ENCODE measurements at places on chromosomes 4 and X.

DNA sequence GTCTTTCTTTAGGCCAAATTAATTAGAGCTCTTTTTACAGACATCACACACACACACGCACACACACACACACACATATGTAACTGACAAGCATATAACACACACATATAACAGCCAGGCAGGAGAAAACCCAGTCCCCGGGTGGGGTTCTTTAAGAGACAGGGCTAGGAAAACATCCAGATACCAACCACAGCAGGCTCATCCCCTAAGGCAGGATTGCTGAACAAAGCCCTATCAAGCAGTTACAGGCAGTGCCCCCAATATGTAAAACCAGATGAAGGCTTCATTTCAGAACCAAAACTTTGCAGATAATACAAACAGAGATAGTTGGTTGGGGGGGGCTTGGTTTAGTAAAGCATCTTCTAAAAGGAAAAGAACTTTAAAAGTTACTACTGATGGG, 18.0 kb upstream of the FAM47E start:
- no peak for DNase-seq

DNA sequence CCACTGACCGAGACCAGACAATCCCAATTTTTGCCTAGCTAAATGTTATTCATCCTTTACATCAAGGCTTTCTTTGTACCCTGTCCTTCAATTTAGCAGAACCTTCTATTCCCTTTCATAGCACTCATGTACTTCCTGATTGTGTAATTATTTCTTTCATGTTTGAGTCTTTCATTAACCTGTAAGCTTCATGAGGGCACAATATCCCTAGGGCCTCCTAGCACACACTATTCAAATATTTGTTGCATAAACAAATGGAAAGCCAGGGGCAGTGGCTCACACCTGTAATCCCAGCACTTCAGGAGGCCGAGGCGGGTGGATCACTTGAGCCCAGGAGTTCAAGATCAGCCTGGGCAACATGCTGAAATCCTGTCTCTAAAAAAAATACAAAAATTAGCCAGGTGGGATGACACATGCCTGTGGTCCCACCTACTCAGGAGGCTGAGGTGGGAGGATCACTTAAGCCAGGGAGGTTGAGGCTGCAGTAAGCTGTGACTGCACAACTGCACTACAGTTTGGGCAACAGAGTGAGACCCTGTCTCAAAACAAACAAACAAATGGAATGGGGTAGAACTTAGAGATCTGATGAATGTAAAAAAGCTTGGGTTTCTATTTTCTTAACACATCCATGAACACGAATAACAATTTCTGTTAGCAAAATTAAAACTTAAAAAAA, 59.0 kb downstream of the SAT1 start:
- DNase-seq = no peak

- DNase-seq = no peak
These were observed 309.5 kb downstream of the TMA16 start for GRCh38 chr4:163804001-163804400.

DNA sequence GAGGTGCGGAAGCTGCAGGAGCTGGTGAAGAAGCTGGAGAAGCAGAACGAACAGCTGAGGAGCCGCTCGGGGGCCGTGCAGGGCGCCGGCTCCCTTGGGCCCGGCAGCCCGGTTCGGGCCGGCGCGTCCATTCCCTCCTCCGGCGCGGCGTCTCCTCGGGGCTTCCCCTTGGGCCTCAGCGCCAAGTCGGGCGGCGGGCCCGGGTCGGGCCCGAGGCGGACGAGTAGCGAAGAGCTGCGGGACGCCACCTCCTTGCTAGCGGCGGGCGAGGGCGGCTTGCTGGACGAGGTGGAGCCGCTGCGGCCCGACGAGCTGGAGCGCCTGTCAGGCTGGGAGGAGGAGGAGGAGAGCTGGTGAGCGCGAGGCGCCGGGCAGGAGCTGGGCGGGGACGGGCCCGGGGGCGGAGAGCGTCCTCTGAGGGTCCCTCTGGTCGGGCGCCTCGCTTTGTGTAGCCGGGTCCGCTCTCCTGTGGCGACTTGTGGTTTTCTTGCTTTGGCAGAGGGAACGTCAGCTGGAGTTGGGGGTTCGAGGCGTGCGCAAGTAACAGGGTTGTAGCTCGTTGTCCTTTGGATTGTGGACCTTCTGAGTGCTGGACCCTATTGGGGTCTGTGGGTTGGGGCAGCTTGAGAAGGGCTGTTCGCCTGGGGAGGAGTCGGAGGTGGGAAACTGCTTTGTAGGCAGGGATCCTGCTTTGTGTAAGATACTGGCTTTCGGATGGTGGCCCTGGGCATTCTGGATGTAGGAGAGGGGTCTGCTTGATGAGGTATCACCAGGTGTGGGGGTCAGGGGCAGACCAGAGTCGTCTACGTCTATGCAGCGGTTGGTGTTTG, 662 bp downstream of the SLAIN2 start:
- DNase-seq = no peak

DNA sequence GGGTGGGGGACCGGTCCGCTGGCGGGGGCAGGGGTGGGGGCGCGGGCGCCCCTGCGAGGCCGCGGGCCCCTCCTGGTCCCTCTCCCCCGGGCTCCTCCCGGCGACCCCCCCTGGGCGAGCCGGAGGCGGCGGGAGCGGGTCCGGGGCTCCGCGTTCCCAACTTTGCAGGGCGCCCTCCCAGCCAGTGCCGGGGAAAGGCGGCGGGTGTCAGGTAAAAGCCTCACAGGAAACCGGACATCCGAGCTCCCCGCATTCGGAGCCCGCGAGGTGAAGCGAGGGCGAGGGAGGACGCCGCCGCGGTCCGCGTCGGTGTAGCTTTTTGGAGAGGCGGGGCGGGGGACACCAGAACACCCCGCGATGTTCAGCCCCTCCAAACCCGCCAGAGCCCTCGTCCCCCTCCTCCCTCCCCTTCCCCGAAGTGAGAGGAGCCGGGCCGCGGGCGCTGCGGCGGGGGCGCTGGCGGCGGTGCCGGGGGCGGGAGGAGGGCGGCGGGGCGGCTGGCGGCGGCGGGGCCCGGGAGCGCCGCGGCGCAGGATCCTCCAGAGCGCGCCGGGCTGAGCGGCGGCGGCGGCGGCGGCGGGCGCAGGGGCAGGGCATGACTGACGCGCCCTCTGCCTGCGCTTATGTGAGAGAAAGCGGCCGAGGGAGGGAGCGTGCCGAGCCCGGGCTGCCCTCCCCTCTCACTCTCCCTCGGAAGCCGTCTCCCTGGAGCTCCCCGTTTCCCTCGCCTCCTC, at the start of gene VEGFC:
TSS of gene VEGFC (minus strand) at position 597 of the 734 bp plus-strand sequence. CDS start 611 bp downstream, outside the sequence.
- peak; percentile 41 for DNase-seq

Measured in kidney glomerular epithelial cell (primary cell).